ENCODE measurements at places on chromosomes 7 and 10. TPM values are rescaled to one million over a fixed set of nuclear protein-coding genes. Genes with fewer than 3 reads are reported as not detected.
A peak's percentile ranks its signal among the peaks of the same experiment; 100 is the strongest.

GLI3 gene
- 141 TPM for total RNA-seq

FBXO24 gene
- 0.61 TPM for total RNA-seq

CALHM3 gene
- total RNA-seq: not detected

DGKI gene
- 3.3 TPM for total RNA-seq

CUZD1 gene
- not detected for total RNA-seq

CYP2C8 gene
- 2.5 TPM for total RNA-seq

GRCh38 chr7:72275382-72276070 is 136.6 kb downstream of the CALN1 start:
- H3K4me1 ChIP-seq: no peaks in the 10 kb centered on the region
- H3K27ac ChIP-seq: no peak overlapping the region
- no peak for DNase-seq
- no peaks in the 10 kb centered on the region for H3K36me3 ChIP-seq
- H3K4me3 ChIP-seq: no peak overlapping the region

GRCh38 chr10:111187096-111187495 is 110.3 kb downstream of the ADRA2A start:
- H3K27me3 ChIP-seq: peaks cover 34% of the 10 kb centered on the region
- no peaks in the 10 kb centered on the region for H3K36me3 ChIP-seq
- DNase-seq: no peak
- no peak overlapping the region for H3K4me3 ChIP-seq

- H3K27me3 ChIP-seq: peaks cover 16% of the 10 kb centered on the region
- H3K36me3 ChIP-seq: no peaks in the 10 kb centered on the region
- H3K4me3 ChIP-seq: no peak overlapping the region
- H3K4me1 ChIP-seq: peaks cover 23% of the 10 kb centered on the region
- DNase-seq: no peak
These were observed 273.6 kb upstream of the PODXL start for GRCh38 chr7:131829947-131830558.

DNA sequence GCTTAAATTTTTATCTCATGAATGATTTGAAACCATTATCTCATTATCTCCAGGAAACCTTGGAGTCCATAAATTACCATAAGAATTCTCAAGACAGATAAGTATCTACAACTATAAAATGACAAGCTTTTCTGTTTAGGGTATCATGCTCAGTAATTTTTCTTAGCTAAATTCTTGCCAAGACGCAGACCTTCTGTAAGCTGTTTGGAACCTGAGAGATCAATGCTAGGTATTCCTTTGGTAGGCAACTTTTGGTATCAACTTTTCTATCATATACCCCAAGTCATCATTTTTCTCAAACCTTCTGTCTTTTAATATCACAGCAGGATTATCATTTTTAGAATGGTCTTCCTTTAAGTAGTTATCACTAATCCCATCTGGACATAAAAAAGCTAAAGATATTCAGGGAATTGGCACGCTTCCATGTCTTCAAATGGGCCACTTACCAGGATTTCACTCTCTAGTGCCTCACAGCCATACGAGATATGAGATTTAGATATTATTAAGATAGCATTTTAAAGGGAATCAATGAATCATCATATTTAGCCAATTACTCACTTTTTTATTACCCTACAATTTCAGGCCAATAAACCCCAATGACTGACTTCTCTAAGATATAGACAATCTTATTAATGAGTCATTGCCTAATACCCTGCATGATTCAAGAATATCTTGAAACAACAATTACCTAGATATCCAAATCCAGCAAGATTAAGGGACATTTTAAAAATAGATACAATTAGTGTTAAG is 544.1 kb downstream of the HTR7 start:
- no peaks in the 10 kb centered on the region for H3K4me1 ChIP-seq
- DNase-seq: no peak
- H3K4me3 ChIP-seq: no peak overlapping the region
- no peaks in the 10 kb centered on the region for H3K36me3 ChIP-seq
- no peaks in the 10 kb centered on the region for H3K27me3 ChIP-seq

DNA sequence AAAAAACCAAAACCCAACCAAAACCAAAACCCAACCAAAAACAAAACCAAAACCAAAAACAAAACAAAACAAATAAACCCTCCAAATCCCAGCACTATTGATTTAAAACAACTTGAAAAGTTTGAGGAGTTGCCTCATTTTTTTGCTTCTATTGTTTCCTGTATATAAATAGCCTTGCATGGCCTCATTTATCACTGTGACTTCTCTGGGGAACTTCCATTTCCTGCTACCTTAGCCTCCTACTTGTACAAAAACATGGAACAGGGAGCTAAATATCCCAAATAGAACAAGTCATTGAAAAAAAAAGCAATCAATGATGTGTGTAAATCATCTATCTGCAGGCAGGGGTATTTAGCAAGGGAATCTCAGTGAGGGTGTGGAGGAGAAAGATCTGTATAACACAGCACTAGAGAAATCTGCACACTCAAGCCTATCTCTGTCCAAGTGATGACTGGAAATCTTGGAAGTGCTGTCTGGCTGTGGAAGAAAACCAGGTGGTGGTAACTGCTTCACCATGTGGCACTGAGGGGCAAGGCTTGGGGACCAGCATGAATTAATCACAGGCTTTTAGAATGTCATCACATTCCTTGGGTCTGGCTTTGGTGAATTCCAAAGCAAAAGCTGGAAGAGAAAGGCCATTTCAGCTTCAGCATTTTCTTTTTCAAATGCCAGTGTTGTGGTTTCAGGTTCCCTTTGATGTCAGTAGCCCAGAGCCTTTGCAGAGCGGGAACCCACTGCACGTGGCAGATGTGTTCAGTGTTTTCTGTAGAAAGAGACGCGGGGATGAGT is 349.5 kb upstream of the ZNF32 start:
- peaks cover 6% of the 10 kb centered on the region for H3K4me1 ChIP-seq
- no peak overlapping the region for H3K27ac ChIP-seq
- H3K27me3 ChIP-seq: peaks cover 6% of the 10 kb centered on the region
- H3K4me3 ChIP-seq: no peak overlapping the region
- no peak for DNase-seq
- H3K36me3 ChIP-seq: peaks cover 3% of the 10 kb centered on the region

DNA sequence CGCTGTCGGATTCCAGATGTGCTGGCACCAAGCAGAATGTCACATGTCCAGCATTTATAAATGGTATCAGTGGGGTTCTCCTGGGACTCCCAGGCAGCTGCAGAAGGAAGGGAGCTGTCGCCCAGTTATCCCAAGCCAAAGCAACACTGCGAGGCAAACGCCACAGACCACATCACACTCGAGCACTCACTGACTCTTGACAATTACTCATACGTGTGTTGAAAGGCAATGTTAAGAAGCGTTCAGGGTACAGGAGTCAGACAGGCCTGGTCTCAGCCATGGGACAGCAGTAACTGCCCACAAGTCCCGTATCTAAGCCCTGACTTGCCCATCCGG is 113.4 kb downstream of the DIP2C start:
- no peak for DNase-seq
- no peaks in the 10 kb centered on the region for H3K36me3 ChIP-seq
- no peaks in the 10 kb centered on the region for H3K27me3 ChIP-seq

DNA sequence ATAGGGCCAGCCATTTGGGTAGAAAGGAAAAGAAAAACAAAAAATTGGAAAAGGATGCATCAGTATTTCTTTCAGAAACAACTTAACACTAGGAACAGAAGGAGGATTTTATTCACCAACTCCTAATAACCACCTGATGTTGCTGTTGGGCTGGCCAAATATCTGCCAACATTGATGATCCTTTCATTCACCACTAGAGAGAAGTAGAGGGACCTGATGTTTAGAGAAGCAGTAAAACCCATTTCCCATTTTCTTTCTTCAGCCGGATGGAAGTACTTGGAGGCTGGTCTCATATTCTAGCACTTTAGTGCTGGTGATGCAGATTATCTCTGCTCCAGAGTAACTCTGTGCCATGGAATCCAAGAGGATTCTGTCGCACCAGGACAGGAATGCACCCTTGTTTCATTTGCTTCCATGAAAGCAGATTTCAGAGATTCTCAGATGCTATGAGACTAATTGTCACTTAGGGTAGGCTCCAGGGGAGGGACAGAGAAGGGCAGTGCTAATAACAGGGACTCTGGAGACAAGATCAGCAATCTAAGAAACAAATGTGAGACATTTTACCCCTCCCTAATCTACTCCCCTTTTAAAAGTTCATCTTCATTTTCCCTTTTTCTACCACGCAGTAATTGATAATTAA is 3.1 kb downstream of the KLLN start:
- no peaks in the 10 kb centered on the region for H3K36me3 ChIP-seq
- no peak for DNase-seq

- H3K4me1 ChIP-seq: peaks cover 36% of the 10 kb centered on the region
- DNase-seq: no peak
- H3K27ac ChIP-seq: peak overlapping the region; percentile 95
- peak overlapping the region; percentile 95 for H3K4me3 ChIP-seq
These were observed 683 bp downstream of the INSIG1 start for GRCh38 chr7:155298288-155298833.

GRCh38 chr7:155893664-155894063 is 81.4 kb upstream of the SHH start:
- H3K4me1 ChIP-seq: no peaks in the 10 kb centered on the region
- no peak for DNase-seq
- H3K4me3 ChIP-seq: no peak overlapping the region

- DNase-seq: no peak
- no peak overlapping the region for H3K27ac ChIP-seq
- H3K4me3 ChIP-seq: no peak overlapping the region
- H3K27me3 ChIP-seq: no peaks in the 10 kb centered on the region
- peaks cover 22% of the 10 kb centered on the region for H3K4me1 ChIP-seq
- H3K36me3 ChIP-seq: peaks cover 2% of the 10 kb centered on the region
These were observed 116.5 kb downstream of the ELAPOR2 start for GRCh38 chr7:86942995-86943394.

DNA sequence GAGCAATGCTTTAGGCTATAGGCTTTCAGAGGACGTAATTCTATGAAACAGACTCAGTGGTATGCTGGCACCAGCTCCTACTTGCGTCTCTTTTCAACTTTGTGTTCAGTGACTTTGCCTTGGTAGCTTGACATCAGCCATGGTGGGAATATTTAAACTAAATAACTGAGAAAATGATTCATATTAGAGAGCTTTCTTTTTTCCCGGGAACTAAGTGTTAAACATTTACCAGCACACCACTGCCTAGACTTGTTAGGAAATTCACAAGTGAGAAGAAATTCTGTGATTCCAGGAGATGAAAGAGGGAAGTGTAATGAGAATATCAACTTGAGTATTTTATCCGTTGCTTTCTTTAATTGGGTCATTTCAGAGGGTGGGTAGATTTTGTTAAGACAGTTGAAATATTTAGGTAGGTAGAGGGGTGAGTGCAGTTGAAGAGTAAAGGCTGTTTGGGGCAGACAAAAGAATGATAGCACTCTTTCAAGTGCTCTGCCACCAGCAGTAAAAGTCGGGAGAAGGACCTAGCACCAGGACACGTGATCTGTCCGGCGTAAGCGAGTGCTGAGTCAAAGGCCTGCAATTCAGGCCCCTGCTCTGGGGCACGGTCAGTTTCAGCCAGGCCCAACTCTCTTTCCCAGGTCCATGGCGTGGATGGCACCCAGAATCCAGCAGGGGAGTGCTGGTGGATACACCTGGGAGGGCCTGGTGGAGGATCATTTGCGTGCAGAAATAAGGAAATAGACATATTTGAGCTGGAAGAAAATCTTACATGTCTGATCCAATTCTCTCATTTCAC is 206.3 kb downstream of the SNX10 start:
- H3K4me1 ChIP-seq: no peaks in the 10 kb centered on the region
- peaks cover 2% of the 10 kb centered on the region for H3K27me3 ChIP-seq
- H3K27ac ChIP-seq: no peak overlapping the region
- no peak overlapping the region for H3K4me3 ChIP-seq
- H3K36me3 ChIP-seq: no peaks in the 10 kb centered on the region

DNA sequence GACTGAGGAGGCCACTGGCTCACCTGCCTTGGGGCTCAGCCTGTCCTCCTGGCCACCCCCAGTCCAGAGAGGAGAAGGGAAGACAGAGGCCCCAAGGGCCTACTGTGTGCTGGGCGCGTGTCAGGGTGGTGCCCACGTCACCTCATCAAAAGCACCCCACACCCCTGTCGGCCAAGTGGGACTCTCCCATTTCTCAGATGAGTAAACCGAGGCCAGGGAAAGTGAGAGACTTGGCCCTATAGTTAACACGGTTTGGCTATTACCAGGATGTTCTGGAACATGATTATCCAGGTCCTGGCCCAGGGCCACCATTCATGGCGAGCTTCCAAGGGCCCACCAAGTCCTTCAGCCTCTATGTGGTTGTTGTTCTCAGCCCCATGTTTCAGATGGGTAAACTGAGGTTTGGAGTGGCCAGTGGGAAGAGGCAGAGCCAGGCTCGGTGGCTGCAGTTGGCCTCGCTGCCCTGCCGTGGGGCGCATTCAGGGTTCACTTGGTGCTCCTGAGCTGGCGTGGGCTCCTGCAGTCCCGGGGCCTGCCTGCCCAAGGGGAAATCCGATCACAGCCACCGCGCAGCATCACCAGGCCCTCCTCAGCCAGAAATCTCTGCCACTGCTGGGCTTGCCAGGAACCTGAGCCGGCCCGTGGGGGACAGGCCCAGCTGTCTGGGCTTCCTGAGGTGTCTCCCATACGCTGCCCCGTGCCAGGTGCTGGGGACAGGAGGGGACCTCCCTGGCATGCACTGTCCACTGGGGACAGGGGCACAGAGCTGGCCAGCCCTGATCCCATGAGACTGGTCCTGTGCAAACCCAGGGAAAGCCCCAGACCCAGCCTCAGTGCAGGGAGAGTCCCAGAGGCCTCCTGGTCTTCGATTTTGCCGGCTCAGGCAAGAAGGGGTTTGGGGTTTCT is 117.7 kb upstream of the TNRC18 start:
- H3K4me1 ChIP-seq: no peaks in the 10 kb centered on the region
- H3K27me3 ChIP-seq: no peaks in the 10 kb centered on the region
- no peak overlapping the region for H3K27ac ChIP-seq
- H3K4me3 ChIP-seq: no peak overlapping the region
- H3K36me3 ChIP-seq: no peaks in the 10 kb centered on the region

DNA sequence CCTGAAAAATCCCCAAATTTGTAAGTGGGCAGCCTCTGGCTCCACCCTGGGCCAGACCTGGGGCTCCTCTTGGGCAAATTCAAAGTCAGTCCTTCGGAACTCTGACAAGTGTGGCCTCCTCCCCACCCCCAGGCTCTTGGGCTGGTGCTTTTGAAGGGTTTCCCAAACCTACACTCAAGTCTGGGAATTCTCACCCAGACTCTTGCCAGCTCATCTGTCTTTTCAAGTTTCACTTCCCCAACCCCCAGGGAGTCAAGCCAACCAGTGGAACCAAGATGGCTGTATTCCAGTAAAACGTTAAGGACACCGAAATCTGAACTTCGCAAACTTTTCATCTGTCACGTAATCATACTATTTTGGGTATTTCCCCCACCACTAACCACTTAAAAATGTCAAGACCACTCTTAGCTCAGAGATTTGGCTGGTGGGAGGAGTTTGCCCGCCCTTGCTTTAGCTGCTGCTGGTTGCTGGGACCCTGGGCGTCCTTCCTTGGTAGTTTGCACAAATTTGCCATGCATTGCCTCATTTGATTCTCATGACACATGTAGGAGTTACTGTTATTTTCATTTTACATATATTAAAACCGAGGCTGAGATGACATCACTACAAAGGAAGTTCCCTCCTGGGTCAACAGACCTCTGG is 1.7 kb upstream of the MYO1G start:
- H3K27me3 ChIP-seq: no peaks in the 10 kb centered on the region
- peaks cover 33% of the 10 kb centered on the region for H3K4me1 ChIP-seq
- no peak for DNase-seq
- peaks cover 25% of the 10 kb centered on the region for H3K36me3 ChIP-seq
- H3K27ac ChIP-seq: no peak overlapping the region

GRCh38 chr7:101702362-101702850 is 73.3 kb upstream of the MYL10 start:
- no peak for DNase-seq
- H3K4me3 ChIP-seq: no peak overlapping the region
- H3K27me3 ChIP-seq: peaks cover 12% of the 10 kb centered on the region
- peak overlapping the region; percentile 57 for H3K27ac ChIP-seq
- peaks cover 20% of the 10 kb centered on the region for H3K4me1 ChIP-seq

GRCh38 chr10:106540645-106541044 is 623.9 kb downstream of the SORCS1 start:
- H3K4me3 ChIP-seq: no peak overlapping the region
- H3K4me1 ChIP-seq: peaks cover 6% of the 10 kb centered on the region
- H3K36me3 ChIP-seq: no peaks in the 10 kb centered on the region
- H3K27ac ChIP-seq: no peak overlapping the region

All from neural crest cell (in vitro differentiated cells).